CD4-positive, alpha-beta T cell (primary cell): ENCODE measurements at places on chromosomes 6 and 20.

- no peak for DNase-seq
Measured at GRCh38 chr20:3258429-3258828, 19.4 kb upstream of the SLC4A11 start.

- no peak for DNase-seq
Measured at GRCh38 chr6:153340568-153340967, 209.5 kb upstream of the RGS17 start.

- no peak for DNase-seq
Measured at GRCh38 chr6:130811932-130812331, 15.3 kb upstream of the SMLR1 start.

GRCh38 chr6:40551966-40552505 is 35.1 kb downstream of the LRFN2 start:
- no peak for DNase-seq

DNA sequence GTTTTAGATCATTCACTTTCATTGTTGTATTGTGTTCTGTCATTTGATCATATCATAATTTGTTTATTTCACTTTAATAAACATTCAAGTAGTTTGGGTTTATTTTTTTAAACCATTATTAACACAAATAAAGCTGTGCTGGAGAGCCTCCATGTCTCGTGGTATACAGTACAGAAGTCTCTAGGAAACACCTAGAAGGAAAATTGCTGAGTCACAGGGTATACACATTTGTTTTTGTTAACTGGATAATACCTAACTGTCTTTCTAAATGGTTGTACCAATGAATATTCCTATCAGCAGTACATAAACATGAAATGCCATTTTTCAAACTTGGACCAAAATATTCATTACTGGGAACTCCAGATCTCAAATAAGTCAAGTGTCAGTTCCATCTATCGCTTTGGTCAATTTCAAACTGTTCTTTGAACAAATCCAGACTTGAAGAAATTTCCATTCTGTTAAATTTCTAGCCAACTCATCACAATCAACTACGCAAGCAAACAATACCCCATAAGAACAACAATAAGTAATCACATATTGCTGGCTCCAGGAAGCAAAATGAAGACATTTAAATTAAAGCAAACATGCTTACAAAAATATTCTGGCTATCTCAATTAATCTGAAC is 138.1 kb downstream of the ATXN1 start:
- DNase-seq: no peak

DNA sequence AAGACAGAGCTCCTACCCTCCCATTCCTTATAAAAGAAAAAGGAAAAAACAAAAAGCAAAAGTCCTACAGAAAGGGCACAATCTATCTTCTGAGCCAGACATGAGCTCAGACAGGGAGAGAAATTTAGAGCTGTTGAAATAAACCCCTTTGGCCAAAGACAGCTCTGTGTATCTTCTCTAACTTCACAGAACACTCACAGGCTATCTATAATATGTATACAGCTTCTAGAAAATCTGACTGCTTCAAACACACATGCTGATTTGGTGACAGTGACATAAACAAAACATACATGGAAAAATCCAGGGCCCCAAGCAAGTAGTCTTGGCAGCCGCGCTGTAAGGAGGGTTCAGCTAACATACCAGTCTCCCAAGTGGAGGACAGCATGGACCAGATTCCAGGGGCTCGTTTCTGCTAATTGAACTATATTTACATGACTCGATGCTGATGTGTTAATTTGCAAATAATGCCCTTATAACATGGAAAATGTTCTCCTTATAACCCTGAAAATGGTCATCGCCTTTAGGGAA is 37.0 kb downstream of the MTFR2 start:
- no peak for DNase-seq

GRCh38 chr6:26216886-26217713 is 129.9 kb downstream of the HFE start:
- DNase-seq: peak; percentile 76

- DNase-seq: no peak
Measured at GRCh38 chr20:8656335-8656734, 412.6 kb upstream of the PLCB4 start.

GRCh38 chr6:36851149-36851614 is 11.9 kb upstream of the CPNE5 start:
- peak; percentile 68 for DNase-seq
